ENCODE measurements at places on chromosomes 3 and 15.

- no peak for DNase-seq
Measured at GRCh38 chr3:183148056-183148455, 14.5 kb downstream of the LAMP3 start.

DNA sequence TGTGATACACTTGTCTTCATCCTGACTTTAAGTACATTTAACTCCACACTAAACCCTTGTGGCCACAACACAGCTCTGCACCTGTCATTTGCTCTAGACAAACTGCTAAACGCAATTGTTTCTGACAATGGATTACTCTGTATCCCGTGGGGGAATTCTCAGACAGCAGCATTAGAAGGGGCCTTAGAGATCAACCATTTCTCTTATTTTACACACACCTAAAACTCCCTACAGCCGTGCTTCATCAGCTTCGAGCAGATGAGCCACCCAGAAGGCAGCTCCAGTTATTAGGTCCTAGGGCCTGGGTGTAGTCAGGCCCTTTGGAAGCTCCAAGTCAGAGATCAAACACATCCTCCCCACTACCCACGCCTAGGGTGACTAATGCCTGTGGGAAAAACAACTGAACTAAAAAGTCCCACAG lies 1.3 kb upstream of the IL12A start:
- DNase-seq: no peak

- DNase-seq: no peak
Measured at GRCh38 chr3:99678896-99679295, 40.5 kb downstream of the COL8A1 start.

- no peak for DNase-seq
Measured at GRCh38 chr3:100586832-100587231, 22.6 kb upstream of the ADGRG7 start.

- DNase-seq: no peak
Measured at GRCh38 chr3:186352369-186352768, 9.7 kb downstream of the DGKG start.

- DNase-seq: no peak
Measured at GRCh38 chr3:155420406-155420805, 126.9 kb upstream of the STRIT1 start.
